ENCODE measurements at places on chromosomes 7 and 10.

- DNase-seq, result no peak
These were observed 14.9 kb downstream of the HOXA1 start for GRCh38 chr7:27080844-27081436.

- no peak for DNase-seq
These were observed 664.8 kb upstream of the SEMA3D start for GRCh38 chr7:85851571-85852193.

GRCh38 chr7:108455551-108455997, 662 bp downstream of the NRCAM start:
- peak; percentile 21 for DNase-seq

GRCh38 chr7:26616235-26616634, 248.2 kb downstream of the SKAP2 start:
- DNase-seq, result no peak

- no peak for DNase-seq
These were observed 2.5 kb downstream of the SH3PXD2A start for GRCh38 chr10:103852856-103853255.

- DNase-seq, result no peak
These were observed 47.0 kb upstream of the PLEKHA1 start for GRCh38 chr10:122327237-122328206.

DNA sequence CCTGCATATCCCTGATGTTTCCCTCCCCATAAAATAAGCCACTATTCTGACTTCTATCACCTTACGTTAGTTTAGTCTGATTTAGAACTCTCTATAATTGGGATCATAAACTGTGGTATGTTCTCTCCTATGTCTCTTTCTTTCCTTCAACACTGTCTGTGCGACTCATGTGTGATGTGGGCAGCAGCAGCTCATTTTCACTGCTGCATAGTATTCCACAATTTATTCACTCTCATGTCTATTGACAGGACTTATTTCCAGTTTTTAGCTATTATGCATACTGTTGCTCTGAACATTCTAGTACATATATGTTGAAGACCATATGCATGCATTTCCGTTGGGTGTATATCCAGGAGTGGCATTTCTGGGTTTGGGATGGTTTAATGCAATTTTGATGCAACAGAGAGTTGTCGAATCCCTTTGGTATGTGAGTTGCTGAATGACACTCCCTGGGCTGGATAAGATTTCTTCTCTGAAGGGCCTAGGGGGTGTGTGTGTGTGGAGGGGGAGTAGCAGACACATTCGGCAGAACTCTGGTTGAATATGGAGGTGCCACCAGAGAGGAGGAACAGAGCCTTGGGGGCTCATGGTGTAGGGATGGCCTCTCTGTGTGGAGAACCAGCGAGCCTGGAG, 87.8 kb upstream of the PCBD1 start:
- no peak for DNase-seq

GRCh38 chr7:69934144-69934903, 336.0 kb downstream of the AUTS2 start:
- no peak for DNase-seq

DNA sequence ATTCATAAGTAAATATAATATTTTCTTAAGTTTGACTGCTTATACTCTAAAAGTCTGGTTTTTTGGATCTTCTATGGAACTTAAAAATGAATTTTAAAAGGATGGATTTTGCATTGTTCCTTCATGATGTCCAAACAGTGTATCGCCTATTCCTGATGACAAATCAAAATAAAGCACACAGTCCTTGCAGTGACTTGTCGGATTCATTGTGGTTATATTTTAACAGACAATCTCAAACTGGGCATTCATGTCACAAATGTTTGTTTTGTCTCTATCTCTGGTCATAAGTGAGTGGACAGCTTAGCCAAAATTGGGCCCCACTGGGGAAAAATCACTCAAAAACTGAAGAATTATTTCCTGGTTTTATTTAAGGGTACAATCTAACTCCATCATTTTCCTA, 74.8 kb downstream of the LMBR1 start:
- DNase-seq, result no peak

GRCh38 chr7:113371416-113372043, 253.2 kb upstream of the SMIM30 start:
- no peak for DNase-seq

- no peak for DNase-seq
These were observed 47.0 kb upstream of the BICC1 start for GRCh38 chr10:58465629-58466028.

GRCh38 chr7:135165862-135166261, 4.6 kb downstream of the CYREN start:
- DNase-seq, result no peak

Data from iPS-NIHi11 (cell line).